ENCODE measurements at places on chromosomes 6 and 20.
A peak's percentile ranks its signal among the peaks of the same experiment; 100 is the strongest.

- no peak for DNase-seq
Measured at GRCh38 chr6:27908017-27908416, 4.2 kb downstream of the OR2B2 start.

DNA sequence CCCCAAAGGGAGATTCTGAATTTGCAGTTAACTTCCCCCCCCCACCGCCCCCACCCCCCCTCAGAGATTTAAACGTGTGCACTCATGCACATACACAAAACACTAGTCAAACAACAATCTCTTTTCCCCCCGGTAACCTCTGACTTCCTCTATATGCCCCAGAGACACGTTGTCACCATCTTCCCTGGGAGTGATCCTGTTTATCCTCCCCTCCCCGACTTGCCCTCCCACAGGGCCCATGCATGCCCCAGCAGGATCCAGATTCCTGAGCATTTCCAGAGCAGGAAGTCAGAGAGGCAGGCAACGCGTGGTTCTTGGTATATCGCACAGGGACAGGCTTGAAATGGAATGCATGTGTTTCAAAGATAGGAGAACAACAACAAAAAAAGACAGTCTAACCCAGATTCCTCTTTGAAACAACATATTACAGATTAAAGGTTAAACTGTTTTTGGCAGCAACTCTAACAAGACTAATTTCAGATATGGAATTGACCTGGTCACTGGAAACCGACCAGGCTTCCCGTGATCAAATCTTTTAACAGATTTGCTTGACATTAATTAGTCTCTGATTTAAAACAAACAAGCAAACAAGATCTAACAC lies 1.3 kb downstream of the BLCAP start:
- peak; percentile 93 for DNase-seq

DNA sequence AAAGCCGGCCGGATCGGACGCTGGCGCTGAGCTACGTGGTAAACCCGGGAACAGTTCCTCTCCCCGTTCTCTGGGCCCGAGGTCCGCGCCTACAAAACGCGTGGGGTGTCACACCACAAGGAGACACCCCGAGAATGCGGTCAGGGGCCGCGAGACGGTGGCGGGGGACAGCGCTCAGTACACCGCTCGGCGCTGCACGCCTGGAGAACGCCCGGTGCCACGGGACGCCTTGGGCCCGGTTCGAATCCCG lies 670 bp downstream of the NCOA5 start:
- no peak for DNase-seq

- peak; percentile 12 for DNase-seq
Measured at GRCh38 chr6:113893866-113894265, 36.7 kb downstream of the MARCKS start.

GRCh38 chr6:56570413-56571359 lies 72.0 kb downstream of the DST start:
- DNase-seq = peak; percentile 29

GRCh38 chr6:11120271-11121005 lies 8.9 kb upstream of the ERVFRD-1 start:
- DNase-seq = peak; percentile 67

DNA sequence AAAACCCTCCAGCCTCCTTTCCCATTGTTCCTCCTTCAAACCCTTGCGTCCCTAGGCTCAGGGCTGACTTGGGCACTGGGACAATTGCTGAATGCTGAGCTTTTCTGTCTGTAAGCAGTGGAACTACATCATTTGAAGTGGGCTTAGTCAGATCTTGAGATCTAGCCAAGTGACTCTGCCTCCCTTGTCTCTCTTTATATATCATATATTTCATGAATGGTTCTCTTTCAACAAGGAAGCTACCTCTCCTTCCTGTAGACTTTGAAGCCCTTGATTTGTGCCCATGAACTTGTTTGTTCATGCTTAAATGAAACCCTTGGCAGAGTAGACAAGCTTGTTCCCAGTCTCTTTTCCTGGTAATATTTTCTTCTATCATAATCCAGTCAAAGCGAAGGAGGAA lies 60.0 kb upstream of the KIF13A start:
- DNase-seq = peak; percentile 39

GRCh38 chr6:9492790-9493189 lies 922.1 kb downstream of the TFAP2A start:
- no peak for DNase-seq

DNA sequence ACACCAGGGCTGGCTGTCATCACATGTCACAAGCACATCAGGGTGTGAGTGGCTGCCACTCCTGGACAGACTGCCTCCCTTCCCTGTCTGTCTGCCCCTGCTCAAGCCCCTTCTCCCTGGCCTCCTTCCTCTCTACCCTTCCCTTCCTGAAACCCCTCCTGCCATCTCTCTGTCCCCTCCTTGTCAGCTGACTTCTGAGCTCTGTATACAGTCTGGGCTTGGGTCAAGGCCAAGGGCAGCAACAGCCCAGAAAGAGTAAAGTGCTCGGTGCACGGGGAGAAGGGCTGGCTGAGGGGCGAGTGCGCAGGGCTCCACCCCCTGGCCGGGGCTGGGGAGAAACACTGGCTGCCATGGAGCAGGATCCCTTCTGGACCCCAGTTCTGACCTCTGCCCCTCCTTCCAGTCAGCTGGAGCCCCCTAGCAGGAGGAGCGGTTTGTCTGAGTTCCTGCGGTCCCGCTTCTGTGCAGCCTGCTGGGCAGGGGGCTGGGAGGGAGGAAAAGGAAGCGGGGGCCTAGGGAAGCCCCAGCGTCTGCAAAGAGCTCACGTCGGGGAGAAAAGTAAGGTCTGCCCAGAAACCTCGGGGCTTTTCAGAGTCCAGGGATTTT lies 2.0 kb downstream of the LKAAEAR1 start:
- DNase-seq = no peak

GRCh38 chr20:62727584-62728027 lies 19.0 kb downstream of the NTSR1 start:
- no peak for DNase-seq

DNA sequence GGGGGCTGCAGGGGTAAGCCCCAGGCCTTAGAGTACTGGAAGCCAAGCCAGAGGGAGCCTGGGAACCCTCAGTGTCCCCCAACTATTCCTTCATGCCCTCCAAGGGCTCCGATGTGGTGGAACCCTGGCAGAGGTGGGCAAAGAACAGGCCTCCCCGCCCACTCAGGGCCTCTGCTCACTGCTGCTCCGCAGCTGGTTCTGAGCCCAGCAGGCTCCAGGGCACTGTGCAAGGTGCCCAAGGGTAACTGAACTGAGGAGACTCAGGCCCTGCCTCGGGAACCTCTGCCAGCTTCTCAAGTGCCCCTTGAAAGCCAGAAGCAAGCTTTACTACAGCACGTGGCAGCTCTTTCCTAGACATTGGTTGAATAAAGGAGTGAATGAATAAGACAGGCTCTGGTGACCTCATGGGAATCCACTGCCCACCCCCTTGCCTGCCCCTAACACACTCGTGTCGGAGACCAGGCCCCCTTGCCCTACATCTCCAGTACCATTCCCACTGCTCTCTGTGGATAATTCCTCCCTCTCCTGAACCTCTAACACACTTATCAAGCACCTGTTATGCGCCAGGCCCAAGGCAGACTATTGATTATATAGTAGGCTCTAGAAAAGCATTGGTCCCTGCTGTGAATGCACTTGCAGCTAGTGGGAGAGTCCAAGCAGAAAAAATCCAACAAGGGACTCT lies 55.0 kb downstream of the TOX2 start:
- no peak for DNase-seq

- no peak for DNase-seq
Measured at GRCh38 chr6:138498629-138499302, 528 bp downstream of the NHSL1 start.

GRCh38 chr6:100246206-100246605 lies 218.5 kb downstream of the SIM1 start:
- DNase-seq = no peak

DNA sequence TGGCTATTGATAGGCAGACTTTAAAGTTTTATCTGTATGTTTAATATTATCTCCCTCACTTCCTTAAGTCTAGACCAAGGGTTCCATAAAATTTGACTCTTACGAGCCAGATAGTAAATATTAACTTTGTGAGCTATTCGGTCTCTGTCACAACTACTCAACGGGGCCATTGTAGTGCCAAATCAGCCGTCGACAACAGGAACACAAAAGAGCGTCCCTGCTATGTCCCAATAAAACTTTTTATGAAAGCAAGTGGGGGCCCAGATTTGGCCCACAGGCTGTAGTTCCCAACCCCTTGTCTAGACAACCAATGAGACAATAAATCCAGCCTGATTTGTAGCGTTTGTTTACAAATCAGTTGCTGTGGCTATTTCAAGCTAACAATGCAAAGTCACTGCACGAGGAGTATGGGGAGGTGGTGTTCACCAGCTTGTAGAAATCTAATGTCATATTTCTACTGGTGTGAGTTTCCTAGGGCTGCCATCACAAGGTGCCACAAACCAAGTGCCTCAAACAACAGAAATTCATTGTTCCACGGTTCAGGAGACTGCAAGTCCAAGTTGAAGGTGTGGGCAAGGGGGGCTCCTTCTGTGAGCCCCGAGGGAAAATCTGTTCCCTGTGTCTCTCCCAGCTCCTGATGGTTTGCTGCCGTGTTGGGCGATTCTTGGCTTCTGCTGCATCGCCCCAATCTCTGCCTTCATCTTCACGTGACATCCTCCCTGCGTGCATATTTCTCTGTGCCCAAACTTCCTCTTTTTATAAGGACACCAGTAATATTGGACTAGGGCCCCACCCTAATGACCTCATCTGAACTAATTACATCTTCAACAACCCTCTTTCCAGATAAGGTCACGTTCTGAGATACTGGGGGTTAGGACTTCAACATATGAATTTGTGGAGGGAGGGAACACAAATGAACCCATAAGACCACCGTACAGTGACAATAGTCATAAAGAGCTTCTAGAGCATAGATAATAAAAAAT lies 356.0 kb upstream of the JARID2 start:
- DNase-seq = no peak

- peak; percentile 47 for DNase-seq
Measured at GRCh38 chr6:39755231-39755630, 30.0 kb upstream of the KIF6 start.

DNA sequence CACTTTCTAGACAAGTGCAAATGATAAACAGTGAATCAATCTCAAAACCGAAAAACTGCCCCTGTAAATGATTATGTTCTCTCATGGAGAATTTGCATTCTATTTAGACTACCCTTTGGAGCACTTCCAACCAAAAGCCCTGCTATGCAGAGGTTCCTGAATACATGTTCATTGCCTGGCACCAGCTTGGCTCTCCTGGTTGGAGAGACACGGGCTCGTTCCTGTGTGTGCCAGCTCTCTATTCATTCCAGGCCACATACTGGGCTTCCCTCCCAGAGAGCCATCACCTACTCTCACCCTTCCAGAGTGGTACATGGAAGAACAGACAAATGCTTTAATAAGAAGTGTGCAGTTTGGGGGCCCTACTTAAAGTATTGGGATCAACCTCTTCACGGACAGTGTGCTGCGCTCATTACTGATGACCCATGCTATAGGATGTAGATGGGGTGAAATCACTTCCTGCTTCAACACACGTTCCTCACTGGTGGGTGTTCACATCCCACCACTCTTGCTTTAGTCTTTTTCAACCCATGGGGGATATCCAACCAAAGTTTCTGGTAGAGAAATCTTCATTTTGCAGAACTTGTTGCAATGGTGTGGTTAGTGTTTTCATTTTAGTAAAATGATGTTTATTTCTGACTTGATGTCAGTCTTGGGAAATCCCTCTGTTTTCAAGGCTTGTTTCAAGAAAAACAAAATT lies 38.5 kb upstream of the NAA20 start:
- no peak for DNase-seq

DNA sequence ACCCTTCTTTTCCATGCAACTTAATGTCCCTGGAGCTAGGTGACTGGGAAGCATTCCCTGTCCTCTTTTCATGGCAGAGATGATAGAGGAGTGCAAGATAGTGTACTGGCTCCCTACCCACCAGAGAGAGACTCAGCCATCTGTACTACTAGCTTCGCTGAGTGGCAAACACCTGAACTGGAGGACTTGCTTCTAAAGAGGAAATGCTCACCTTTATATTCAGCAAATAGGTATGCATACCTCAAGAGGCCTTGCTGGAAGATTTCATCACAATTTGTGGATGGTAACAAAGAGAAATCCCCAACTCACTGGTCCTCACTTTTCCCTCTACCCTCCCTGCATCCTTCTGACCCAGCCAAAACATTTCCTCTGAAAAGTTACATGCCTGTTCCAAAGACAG lies 124.1 kb downstream of the FOXA2 start:
- no peak for DNase-seq

DNA sequence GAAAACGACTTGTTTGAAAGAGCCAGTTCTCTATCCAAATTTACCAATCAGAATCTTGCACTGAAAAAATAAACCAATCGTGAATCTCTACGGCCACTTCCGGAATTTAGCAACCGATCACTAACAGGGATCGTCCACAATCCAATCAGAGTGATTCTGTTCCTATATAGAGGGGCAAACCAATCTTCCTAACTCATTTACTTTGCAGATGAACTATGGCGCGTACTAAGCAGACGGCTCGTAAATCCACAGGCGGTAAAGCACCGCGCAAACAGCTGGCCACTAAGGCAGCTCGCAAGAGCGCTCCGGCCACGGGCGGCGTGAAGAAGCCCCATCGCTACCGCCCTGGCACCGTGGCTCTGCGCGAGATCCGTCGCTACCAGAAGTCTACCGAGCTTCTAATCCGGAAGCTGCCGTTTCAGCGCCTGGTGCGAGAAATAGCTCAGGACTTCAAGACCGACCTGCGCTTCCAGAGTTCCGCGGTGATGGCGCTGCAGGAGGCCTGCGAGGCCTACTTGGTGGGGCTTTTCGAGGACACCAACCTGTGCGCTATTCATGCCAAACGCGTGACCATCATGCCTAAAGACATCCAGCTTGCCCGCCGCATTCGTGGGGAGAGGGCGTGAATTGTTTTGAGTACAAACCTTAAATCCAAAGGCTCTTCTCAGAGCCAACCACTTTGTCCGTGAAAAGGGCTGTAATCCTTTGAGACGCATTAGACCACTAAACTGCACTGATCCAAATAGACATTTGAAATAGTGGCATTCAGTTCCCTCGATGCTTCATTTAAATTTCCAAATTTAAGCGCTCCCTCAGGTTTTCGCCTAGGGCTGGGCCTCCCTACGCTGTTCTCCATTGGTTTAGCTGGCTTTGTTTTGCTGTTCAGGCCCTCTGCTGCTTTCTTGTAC lies 138.0 kb downstream of the HFE start:
- DNase-seq = peak; percentile 95

- DNase-seq = no peak
Measured at GRCh38 chr6:133495205-133495903, 254.2 kb downstream of the EYA4 start.

- peak; percentile 29 for DNase-seq
Measured at GRCh38 chr20:42082611-42083010, 464.4 kb upstream of the CHD6 start.

GRCh38 chr6:47157653-47158219 lies 115.6 kb upstream of the ADGRF1 start:
- DNase-seq = no peak

DNA sequence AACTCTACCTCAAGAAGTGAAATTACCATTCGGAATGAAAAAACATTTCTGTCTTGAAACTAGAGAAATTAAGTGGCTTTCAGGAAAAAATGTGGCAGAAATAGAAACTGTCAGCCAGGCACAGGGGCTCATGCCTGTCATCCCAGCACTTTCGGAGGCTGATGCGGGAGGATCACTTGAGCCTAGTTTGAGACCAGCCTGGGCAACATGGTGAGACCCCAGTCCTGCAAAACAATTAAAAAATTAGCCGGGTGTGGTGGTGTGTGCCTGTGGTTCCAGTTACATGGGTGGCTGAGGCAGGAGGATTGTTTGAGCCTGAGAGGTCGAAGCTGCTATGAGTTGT lies 7.1 kb upstream of the TMEM181 start:
- DNase-seq = no peak

GRCh38 chr6:19434065-19434464 lies 403.1 kb upstream of the ID4 start:
- DNase-seq = no peak

GRCh38 chr6:170063851-170064602 lies 226.9 kb downstream of the DLL1 start:
- DNase-seq = no peak

GRCh38 chr20:46113113-46113470 lies 5.0 kb upstream of the CD40 start:
- DNase-seq = no peak
